ENCODE measurements at places on chromosomes 5 and 9.

GRCh38 chr5:126469536-126470316, 46.5 kb downstream of the GRAMD2B start:
- DNase-seq: no peak

GRCh38 chr9:69919461-69920061, 98.9 kb downstream of the CFAP95 start:
- DNase-seq: peak; percentile 53

- no peak for DNase-seq
These were observed 1638.5 kb upstream of the C9orf72 start for GRCh38 chr9:29211580-29212396.

- DNase-seq: no peak
These were observed 28.5 kb downstream of the TRIO start for GRCh38 chr5:14171621-14172020.

- DNase-seq: no peak
These were observed at the start of gene KCNMB1 for GRCh38 chr5:170388818-170389549. TSS of gene KCNMB1 (minus strand) at chr5:170389367. CDS start at chr5:170385447, 3,920 bp downstream.

- no peak for DNase-seq
These were observed 9.7 kb downstream of the RAD1 start for GRCh38 chr5:34905564-34905963.

DNA sequence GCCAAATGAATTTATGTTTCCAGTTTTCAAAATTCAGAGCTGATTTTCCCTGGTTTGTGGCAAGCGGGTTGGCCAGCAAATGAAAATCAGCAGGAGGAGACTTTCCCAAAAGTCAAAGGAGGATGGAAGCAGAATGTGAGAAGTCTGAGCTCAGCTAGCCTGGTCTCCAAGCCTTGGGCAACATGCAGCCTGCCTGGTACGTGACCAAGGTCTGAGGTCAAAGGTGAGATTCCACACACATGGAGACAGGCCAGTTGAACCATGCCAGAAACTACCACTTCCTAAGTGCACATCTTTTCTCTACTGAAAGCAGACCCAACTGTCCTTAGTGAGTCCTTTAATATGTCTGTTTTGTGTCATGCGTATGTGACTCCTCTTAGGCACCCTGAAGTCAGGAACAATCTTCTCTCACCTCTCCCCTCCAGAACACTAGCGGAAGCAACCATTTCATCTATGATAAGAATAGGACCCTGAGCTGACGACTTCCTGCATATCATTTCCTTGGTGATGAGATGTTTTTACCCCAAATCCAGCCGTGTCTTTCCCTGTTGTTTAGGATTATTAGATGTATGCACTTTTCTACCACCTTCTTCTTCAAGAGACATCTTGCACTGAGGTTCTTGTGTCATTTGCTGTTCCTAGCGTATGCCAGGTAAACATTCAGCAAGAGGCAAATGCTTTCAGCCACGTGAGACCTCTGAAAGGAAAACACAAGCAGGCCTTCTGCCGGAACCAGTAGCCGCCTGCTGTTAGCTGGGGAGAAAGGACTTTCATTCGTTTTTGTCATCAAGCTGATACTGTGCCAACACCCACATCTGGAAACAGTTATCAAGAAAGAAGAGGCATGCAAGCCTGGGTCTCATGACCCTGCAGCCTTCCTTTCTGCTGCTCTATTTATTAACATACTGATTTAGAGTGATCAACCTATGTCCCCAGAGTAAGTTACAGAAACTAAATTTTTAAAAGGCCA, 9.7 kb upstream of the TGFBI start:
- DNase-seq: peak; percentile 95

- no peak for DNase-seq
These were observed 1.2 kb downstream of the TTLL11 start for GRCh38 chr9:122091682-122092592.

DNA sequence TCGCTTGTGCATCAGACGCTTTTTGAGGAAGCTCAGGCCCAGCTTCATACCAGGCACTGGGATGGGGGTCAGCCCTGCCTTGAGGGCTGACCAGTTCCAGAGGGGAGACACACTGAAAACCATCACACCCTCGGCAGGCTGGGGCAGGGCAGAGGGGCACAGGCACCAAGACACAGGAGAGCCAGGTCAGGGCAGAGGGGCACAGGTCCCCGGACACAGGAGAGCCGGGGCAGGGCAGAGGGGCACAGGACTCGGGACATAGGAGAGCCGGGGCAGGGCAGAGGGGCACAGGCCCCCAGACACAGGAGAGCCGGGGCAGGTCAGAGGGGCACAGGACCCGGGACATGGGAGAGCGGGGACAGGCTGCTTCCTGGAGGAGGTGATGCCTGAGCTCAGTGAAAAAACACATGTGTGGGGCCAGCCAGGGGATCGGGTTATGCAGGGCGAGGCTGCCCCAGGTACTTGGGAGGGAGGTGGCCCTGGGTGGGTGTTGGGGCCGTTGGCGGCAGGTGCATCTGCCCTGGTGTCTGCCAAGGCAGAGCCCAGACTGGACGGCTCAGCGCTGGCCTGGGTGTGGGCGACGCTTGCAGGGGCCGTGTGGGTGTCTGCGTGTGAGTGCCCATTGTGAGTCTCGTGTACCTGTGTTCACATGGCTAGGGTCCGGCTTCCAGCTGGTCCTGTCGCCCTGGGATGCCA, 15.1 kb upstream of the SLC2A6 start:
- DNase-seq: no peak

GRCh38 chr9:135822374-135822755, 85.0 kb downstream of the CAMSAP1 start:
- DNase-seq: no peak

DNA sequence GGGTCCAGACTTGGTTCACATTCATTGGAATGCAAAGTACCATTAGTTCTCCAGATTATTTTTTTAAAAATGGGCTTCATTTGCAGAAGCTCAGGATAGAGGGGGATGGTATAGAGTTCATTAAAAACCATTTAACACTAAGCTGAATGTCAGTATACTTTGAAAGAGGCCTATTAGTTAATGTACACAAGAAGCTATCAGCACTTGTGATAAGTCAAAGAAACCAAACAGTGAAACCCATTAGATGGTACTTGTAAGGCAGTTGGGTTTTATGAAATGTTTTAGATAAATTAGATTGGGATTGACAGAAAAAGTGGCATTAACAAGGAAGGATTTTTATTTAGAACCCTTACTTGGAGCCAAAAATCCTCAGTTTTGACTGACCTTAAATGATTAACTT, 229.2 kb upstream of the MPDZ start:
- DNase-seq: no peak

- no peak for DNase-seq
These were observed 75.4 kb upstream of the GDNF start for GRCh38 chr5:37915097-37915736.

- no peak for DNase-seq
These were observed 31.3 kb downstream of the TNFSF15 start for GRCh38 chr9:114774524-114774923.

GRCh38 chr5:139739150-139739974, 56.2 kb upstream of the PSD2 start:
- DNase-seq: no peak

- no peak for DNase-seq
These were observed 2.2 kb upstream of the CLINT1 start for GRCh38 chr5:157860898-157861890.

GRCh38 chr5:27406020-27406419, 367.6 kb upstream of the CDH9 start:
- no peak for DNase-seq

DNA sequence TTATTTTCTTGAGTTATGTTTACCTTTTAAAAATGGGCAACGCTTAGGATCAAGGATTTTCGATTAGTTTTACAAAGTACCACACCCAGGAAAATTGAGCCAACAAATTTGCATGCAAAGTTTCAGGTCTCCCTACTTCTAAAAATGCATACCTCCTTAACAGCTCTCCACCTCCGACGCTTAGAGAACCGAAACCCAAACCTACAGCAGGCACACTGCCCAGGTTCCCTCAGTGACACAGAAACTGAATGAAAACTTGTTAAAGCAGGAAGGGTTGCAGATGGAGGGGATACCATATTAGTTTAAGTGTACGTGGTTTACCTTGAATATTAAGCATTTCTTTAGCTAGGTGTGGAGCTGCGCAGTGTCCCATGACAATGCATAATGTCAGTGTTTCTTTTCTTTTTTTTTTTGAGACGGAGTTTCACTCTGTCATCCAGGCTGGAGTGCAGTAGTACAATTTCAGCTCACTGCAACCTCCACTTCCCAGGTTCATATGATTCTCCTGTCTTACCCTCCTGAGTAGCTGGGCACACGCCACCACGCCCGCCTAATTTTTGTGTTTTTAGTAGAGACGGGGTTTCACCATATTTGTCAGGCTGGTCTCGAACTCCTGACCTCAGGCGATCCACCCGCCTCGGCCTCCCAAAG, 1.6 kb upstream of the SUB1 start:
- DNase-seq: no peak

GRCh38 chr5:176132471-176133288, 105.5 kb upstream of the SIMC1 start:
- no peak for DNase-seq

GRCh38 chr9:131656356-131657036, 83.4 kb downstream of the RAPGEF1 start:
- no peak for DNase-seq

- peak; percentile 8 for DNase-seq
These were observed 210.5 kb downstream of the KDM4C start for GRCh38 chr9:6968271-6968670.

GRCh38 chr5:104367978-104368377, 805.4 kb upstream of the NUDT12 start:
- DNase-seq: no peak

DNA sequence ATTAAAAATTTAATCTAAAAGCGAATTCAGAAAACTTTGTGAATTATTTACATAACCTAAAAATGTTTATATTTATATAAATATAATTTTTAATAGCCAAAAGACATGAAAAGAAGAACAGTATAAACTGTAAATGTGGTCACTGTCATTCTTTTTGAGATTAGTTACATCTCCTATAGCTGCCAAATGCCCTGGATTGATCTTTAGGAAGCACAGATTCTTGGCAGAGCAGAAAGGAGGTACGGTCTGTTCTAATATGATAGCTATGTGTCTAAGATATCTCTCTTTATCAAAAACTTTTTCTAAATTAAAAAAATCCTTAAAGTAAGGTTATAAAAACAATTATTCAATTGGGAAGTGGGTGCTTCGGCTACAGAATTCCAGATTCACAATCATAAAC, 151.0 kb downstream of the LPAR1 start:
- no peak for DNase-seq

- no peak for DNase-seq
These were observed 51.4 kb upstream of the PDZD2 start for GRCh38 chr5:31587546-31587945.

GRCh38 chr9:12640016-12640587, 53.1 kb upstream of the TYRP1 start:
- DNase-seq: peak; percentile 60

- DNase-seq: no peak
These were observed 722 bp downstream of the CDC42SE2 start for GRCh38 chr5:131264451-131265099.

DNA sequence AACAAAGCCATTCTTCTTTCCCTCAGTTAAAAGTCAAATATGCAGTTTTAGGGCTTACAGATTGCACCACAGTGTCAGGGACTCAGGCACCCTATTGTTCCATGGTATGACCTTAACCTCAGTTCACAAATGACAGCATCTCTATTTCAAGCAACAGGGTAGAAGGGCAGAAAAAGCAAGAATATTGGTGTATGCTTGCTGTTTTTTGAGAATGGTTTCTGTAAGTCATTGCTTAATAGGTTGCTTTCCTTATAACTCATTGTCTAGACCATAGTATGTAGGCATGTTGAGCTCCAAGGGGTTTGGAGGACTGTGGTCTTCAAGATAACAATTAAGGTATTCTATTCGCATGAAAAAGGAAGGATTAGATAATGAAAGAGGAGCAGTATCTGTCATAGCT, 183.5 kb upstream of the EDIL3 start:
- DNase-seq: no peak

- DNase-seq: no peak
These were observed 992.1 kb downstream of the MAT2B start for GRCh38 chr5:164497311-164498064.

DNA sequence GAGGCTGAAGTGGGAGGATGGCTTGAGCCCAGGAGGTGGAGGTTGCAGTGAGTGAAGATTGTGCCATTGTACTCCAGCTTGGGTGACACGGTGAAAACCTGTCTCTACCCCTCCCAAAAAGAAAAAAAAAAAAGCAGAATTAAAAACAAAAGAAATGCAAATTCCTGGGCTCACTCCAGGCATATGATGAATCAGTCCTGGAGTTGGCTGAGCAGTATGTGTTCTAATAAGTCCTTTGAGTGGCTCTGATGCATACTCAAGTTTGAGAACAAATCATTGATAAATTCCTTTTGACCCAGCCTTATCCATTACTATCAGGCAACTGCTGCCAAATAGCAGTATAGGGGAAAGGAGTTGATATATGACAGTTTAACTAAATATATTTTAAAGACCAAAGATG, 28.3 kb downstream of the UHRF2 start:
- no peak for DNase-seq

- no peak for DNase-seq
These were observed 82.4 kb upstream of the FBXW11 start for GRCh38 chr5:172088801-172089200.

DNA sequence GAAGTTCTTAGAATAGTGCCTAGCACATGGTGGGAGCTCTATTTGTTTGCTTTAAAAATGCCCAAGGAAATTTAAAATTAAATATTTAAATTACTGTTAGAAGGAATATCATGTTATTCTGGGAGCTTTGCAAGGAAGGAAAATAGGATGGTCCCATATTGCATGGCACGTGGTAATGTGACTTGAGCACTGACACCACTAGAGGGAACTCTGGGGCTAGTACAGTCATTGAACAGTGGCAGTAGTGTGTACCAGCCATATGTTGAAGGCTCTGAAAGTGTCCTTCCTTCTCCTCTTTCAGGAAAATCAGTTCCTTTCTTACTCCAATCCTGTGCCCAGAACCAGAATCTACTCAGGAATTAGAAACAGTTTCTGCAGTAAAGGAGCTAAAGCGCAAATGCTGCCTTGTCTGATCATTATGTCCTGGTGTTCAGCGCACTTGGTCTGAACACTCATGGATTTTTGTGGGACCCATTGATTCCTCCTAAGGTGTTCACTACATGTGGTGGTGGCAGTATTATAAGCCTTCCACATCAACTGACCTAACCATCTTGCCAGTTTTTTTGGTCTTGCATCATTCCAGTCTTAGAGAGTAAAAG, 54.1 kb downstream of the GDA start:
- peak; percentile 2 for DNase-seq

DNA sequence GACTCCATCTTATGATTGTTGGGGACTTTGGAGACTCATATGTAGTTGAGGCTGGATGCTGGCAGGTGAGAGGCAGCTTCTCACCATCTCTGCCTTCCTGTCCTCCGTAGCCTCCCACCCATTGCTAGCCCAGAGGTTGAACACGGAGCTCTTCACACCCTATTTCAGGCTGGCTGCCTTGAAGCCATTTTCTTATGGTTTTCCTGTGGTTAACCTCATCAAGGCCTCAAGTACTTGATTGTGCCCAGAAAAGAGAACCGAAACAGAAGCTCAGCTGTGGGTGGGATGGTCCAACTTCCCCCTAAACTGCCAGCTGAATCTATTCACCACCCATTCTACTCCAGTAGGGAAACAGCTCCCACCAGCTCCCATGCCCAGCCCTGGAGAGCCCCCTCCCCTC, 102.9 kb downstream of the LIFR start:
- no peak for DNase-seq

All from fibroblast of the conjunctiva (primary cell).